ENCODE measurements at places on chromosomes 6 and 20.
A peak's percentile ranks its signal among the peaks of the same experiment; 100 is the strongest.

DNA sequence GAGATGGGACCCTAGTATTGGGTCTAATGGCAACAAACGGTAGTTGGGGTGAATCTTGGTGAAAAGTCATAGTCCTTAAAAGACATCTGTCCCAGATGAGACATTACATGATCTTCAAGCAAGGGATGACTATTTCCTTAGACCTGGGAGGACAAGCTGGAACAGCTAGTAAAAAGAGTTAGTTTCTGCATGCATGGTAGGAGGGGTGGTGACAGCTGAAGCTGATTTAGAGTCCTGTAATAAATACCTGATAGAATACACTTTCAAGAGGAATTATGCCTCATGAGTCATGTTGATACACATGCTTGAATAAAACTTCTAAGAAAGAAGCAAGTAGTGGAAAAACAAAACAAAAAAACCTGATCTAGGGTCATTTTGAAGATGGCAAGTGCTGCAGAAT lies 247.4 kb downstream of the CD109 start:
- DNase-seq, result no peak

- DNase-seq, result no peak
Measured at GRCh38 chr6:145756170-145756662, 20.9 kb upstream of the EPM2A start.

DNA sequence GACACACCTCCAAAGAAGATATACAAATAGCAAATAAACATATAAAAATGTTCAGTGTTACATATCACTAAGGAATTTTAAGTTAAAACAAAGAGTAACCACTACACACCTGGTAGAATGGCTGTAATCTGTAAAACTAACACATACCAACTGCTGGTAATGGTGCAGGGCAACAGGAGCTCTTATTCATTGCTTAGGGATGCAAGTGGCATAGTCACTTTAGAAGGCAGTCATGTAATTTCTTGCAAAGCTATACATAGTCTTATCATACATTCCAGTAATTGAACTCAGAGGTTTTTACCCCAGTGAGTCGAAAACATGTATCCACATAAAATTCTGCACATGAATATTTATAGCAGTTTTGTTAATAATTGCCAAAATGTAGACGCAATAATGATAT lies 906.8 kb upstream of the CITED2 start:
- DNase-seq, result no peak

GRCh38 chr6:169880516-169880915 lies 129.1 kb downstream of the ERMARD start:
- no peak for DNase-seq

- no peak for DNase-seq
Measured at GRCh38 chr6:109406196-109406595, 23.9 kb upstream of the CD164 start.

GRCh38 chr6:5379647-5380242 lies 118.4 kb downstream of the FARS2 start:
- peak; percentile 42 for DNase-seq

DNA sequence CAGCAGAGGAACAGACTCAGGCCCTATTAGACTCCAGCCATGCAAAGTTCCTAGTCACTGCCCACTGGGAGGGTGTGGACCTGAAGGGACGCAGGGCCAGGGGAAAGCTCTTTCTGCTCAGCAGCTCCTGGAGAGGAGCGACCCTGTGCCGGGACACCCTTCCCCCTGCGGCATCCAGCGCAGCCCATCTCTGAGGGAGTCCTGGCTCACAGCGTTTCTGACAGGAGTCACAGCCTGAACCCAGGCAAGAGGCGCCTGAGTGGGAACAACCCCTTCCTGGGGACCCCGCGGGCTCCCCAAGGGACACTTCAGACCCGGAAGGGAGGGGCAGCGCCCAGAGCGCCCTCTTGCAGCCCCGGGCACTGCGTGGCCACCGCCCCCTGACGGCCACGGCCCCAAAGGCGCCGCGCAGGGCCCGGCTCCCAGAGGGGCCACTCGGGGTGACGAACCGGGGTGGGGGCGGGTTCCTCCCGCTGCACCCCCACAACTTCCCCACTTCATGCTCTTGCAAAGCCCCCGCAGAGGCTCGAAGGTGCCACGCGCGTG lies 862 bp downstream of the UCKL1 start:
- DNase-seq, result no peak

- DNase-seq, result no peak
Measured at GRCh38 chr6:170266061-170266825, 24.6 kb downstream of the DLL1 start.

GRCh38 chr6:26491604-26492003 lies 8.5 kb upstream of the BTN1A1 start:
- DNase-seq, result no peak

GRCh38 chr20:38076548-38076947 lies 43.0 kb downstream of the RPRD1B start:
- no peak for DNase-seq

DNA sequence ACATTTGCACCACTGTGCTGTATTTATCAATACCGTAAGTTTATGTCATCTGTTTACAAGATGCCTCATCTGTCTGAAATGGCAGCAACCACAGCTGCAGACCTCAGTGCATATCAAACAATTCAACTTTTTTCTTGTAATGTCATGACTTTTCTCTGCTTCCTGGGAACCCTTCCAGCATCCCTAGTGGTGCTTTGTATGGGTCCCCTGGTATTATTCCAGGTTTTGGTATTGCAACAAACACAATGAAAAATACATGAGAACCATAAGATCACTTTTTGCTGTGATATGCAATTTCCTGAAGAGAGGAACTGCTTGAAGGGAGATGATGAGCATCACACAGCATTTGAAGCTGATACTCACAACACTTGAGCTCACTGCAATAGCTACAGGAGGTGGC lies 12.0 kb upstream of the TXNDC5 start:
- DNase-seq, result no peak

DNA sequence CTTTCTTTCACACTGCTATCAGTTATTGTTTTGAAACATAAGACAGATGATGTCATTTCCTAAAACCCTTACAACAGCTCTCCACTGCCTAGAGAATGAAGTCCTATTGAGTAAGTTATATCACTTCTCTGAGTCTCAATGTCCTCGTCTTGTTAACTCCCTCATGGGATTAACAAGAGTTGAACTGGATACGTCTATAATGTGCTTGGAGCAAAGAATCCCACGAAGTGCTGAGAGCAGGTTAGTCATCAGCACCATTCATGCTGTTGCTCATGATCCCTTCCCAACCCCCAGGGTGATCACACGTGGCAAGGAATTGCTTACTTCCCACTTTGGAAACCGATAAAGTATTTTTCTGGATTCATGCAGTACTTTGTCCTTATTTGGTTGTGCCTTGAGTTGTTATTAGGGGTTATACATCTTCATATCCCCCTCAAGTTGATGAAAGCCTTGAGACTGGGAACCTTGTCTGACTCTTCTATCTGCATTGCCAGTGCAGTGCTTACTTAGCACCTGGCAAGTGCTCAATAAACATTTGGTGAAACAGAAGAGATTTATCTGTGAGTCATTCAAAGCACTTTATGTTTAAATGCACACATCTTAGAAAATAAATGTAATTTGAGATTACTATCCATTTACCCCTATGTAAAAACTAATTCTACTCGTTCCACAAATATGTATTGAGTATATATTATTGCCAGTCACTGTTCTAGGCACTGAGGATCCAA lies 487.5 kb downstream of the EPM2A start:
- no peak for DNase-seq

- DNase-seq, result no peak
Measured at GRCh38 chr20:38878866-38879265, 47.4 kb upstream of the FAM83D start.

DNA sequence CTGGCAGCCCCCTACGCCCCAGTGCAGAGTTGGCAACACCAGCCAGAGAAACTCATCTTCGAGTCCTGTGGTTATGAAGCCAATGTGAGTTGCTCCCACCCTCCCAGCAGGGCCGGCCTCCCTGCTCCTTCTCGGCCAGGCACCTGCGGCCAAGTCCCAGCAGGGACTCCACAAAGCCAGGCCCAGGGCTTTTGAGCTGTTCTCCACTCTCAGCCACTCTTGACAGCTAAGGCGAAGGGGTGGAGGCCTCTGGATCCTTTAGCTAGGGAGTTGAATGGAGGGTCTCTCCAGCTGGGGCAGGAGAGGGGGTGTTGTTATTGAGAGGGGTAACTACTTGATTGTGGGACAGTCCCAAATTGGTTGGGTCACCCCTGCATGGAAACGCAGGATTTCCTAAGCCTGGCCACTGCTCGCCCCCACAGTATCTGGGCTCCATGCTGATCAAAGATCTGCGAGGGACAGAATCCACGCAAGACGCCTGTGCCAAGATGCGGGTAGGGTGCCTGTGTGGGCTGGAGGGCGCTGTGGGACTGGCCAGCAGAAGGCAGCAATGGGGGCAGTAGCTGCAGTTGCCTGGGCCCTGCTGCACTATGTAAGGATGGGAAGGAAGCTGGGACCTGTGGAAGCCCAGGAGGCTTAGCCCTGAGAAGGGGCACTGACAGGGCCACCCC lies 58.3 kb downstream of the TCP11 start:
- DNase-seq, result no peak

- no peak for DNase-seq
Measured at GRCh38 chr20:42093542-42094440, 475.6 kb upstream of the CHD6 start.

- DNase-seq, result no peak
Measured at GRCh38 chr6:71499667-71500066, 211.1 kb downstream of the OGFRL1 start.

- peak; percentile 48 for DNase-seq
Measured at GRCh38 chr6:27684264-27685211, 211.6 kb upstream of the ZNF184 start.

- DNase-seq, result no peak
Measured at GRCh38 chr6:144316862-144317195, 31.7 kb downstream of the UTRN start.

- no peak for DNase-seq
Measured at GRCh38 chr6:122712448-122713137, 66.9 kb upstream of the FABP7 start.

DNA sequence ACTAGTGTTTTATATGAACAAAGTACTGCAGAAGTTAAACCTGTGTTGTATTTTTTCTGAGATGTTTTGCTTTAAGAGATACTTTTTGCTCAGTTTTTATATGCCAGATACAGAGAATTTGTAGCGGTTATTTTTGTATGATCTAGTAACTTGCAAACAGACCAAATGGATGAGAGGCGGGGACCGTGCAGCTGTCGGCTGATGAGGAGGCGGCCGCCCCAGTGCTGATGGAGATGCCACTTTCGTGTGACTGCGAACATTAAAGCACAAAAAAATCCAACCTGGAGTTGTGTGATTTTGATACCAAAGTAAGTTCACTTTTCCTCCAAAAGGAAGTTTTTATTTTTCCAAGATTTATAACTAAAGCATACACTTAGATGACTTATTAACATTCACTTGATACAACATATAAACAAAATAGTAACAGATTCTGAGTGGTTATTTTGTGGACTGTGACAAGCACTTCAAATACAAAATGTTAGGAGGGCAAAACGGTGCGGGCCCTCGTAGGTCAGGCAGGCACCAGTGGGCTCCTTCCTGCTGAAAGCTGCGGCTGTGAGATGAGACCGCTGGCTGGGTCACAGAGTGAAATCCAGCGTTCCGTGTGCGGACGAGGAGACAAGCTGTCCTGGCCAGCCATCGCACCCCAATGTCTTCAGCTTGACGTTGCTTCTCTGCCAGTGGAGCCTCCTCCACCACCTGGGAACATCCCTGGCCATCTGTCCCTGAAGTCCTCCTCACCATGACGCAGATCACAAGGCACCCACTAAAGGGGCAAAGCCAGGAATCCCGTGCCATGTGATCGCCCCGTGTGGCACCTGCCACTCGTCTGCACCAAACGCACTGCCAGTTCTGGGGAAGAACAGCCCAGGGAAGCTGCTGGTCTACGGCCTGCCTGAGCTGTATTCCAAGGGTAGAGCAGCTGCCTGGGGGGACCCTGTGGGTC lies 4.0 kb upstream of the OGFR start:
- DNase-seq, result no peak

DNA sequence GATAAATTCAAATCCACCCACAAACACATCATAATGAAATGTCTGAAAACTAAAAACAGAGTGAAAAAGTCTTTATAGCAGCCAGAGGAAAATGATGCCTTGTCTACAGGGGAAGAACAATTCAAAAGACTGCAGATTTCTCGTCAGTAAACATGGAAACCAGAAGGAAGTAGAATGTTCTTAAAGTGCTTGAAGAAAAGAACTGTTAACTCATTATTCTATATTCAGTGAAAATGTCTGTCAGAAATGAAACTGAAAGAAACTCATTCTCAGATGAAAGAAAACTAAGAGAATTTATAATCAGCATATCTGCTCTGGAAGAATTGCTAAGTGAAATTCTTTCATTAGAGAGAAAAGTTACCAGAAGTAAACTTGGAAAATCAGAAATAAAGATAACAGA lies 416.1 kb downstream of the TBC1D32 start:
- no peak for DNase-seq

- DNase-seq, result peak; percentile 45
Measured at GRCh38 chr20:2469991-2470422, 582 bp downstream of the SNRPB start.

- no peak for DNase-seq
Measured at GRCh38 chr6:160049346-160049745, 72.3 kb upstream of the SLC22A1 start.

- DNase-seq, result no peak
Measured at GRCh38 chr6:114638341-114638740, 295.5 kb upstream of the HS3ST5 start.

- no peak for DNase-seq
Measured at GRCh38 chr20:38173237-38174156, 8.4 kb upstream of the TGM2 start.

GRCh38 chr6:39167866-39168625 lies 53.1 kb upstream of the SAYSD1 start:
- no peak for DNase-seq

- DNase-seq, result no peak
Measured at GRCh38 chr6:157552081-157552747, 171.2 kb downstream of the ZDHHC14 start.

- DNase-seq, result peak; percentile 17
Measured at GRCh38 chr6:127464881-127465459, 5.8 kb upstream of the KIAA0408 start.

GRCh38 chr6:18306977-18307376 lies 42.6 kb upstream of the DEK start:
- DNase-seq, result no peak

DNA sequence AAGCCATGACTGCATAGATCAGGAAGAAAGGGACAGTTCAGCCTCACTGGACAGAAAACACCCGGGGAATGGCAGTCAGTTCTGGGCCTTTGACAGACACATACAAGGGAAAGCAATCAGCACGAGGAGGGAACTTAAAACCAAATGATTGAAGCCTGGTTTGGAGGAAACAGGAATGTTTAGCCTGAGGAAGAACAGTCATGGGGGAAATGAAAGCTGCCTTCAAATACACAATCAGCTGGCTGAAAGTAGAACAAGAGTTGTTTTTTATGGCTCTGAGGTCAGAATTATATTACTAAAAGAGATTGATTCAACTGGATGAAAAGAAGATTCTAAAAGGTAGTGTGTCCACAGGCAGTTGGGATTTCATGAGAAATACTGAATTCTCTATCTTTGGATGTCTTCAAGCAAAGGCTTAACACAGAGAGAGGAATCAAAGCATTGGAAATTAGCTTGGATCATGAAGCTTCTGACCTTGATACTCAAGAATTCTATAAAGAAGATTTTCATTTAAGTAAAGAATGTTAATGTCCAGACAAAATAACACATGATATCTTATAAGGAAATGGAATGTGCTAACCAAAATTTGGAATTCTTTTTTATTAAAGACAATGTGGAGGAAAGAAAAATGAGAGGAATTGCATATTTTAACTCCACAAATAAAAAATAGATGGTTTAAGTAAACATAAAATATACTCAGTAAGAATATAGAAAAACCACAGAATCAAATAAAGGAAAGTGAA lies 216.6 kb downstream of the IBTK start:
- no peak for DNase-seq

Data from NCI-H1694 (cell line).